ENCODE measurements at places on chromosomes 6 and 20.

GRCh38 chr6:161292145-161292544 lies 18.3 kb upstream of the AGPAT4 start:
- DNase-seq, result no peak

DNA sequence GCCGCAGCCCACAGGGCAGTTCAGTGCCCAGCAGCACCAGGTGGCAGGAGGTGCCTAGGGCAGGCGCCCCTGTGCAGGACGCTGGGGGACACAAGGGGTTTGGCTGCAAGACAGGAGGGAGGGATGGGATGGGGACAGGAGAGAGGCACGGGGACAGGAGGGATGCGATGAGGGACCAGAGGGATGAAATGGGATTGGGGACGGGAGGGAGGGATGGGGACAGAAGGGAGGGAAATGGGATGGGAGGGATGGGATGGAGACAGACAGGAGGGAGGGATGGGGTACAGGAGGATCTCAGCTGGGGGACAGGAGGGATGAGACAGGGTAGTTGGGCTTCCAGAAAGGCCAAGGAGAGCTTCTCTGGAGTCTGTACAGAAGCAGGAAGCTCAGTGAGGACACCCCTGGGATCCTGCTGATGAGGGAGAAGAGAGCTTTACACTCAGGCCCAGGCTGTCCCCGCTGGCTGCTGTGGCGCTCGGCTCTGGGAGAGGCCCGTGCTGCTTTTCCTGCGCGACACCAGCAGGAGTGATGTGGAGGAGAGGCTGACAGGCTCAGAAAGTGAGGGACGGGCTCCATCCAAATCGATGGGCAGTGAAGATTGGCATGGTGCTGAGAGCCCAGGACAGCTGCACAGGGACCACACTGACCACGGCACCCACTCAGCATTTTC lies 400.8 kb downstream of the SMOC2 start:
- no peak for DNase-seq

DNA sequence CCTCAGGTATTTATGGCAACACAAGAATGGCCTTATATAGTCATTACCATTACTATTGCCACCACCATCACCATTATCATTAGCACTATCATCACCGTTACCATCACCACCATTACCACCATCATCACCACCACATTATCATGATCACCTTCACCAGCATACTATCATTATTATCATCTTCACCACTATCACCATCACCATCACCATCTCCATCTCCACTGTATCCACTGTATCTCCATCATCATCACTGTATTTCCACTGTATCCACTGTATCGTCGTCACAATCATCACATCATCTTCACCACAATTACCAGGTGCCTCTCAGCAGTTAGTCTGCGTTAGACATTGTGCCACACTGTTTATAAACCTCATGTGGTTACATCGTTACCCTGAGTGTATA lies 45.3 kb downstream of the GGTLC1 start:
- no peak for DNase-seq

DNA sequence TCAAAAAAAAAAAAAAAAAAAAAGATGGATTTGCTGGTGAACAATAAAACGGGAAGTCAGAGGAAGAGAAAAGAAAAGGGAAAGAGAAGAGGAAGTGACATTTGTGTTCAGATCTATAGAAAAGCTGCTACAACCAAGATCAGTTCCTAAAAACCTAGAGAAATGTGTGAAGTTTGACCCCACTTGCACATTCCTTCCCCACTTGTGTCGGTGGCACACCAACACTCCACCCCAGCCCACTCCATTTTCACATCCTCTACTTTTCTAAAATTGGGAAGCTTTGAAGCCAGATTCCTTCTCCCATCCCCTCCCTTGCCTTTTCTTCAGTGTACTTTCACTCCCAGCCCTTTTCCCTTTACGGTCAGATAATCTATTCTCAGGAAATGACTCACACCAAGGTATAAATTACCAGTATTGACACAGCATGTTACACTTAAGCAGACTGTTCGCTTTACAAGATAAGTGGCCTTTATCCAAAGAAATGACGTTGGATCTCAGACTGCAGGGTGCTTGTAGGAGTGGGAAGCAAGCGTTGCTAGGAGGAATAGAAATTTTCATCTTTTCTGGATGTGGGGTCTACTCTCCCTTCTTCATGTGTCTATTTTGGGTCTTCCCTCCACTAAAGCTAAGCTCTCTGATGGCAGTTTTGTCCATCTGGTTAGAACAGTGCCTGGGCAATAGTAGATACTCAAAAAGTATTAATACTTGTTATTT lies 92.5 kb upstream of the ADGRF1 start:
- no peak for DNase-seq

- DNase-seq, result no peak
These were observed 228.3 kb downstream of the CLIC5 start for GRCh38 chr6:45787384-45787783.

DNA sequence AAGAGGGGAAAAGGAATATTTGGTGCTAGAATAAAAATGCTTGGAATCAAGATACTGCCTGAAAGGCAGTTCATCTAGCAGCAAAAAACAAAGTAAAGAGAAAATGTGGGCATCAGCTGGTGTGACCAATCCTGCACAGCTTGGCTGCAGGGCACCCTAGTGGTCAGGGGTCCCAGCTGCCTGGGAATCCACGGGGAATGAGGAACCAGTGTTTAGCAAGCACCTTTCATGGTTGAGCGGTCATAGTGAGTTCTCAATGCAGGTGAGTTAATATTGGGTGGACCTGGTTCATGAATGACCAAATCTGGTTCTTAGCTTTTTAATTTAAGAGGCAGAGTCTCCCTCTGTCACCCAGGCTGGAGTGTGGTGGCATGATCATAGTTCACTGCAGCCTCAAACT lies 53.3 kb downstream of the CAP2 start:
- no peak for DNase-seq

- no peak for DNase-seq
These were observed 320.8 kb downstream of the SOX4 start for GRCh38 chr6:21914121-21914973.

DNA sequence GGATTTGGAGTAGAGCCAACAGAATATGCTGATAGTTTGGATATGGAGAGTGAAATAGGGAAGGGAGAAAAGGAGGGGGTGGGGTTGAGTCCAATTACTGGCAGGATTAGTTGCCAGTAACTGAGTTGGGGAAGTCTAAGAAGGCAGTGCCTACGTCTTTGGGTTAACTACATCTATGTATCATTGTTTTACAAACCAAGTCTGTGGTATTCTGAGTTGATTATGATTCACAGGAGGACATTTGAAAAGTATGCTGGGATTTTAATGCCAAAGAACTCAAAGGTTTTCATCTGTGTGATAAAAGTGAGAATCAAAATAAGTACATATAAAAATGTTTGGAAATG lies 14.7 kb downstream of the DSE start:
- DNase-seq, result no peak

DNA sequence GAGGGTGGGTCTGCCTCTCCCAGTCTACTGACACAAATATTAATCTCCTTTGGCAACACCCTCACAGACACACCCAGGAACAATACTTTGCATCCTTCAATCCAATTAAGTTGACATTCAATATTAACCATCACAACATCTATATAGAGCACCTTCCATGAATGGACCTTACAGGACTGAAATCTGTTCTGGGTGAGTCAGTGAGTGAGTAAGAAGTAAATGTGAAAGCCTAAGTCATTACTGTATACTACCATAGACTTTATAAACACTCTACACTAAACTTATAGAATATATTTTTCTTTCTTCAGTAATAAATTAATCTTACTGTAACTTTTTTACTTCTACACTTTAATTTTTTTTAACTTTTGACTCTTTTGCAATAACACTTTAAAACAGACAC lies 993.8 kb upstream of the MAP3K7 start:
- DNase-seq, result no peak

- no peak for DNase-seq
These were observed 37.1 kb upstream of the UTRN start for GRCh38 chr6:144248003-144248402.

DNA sequence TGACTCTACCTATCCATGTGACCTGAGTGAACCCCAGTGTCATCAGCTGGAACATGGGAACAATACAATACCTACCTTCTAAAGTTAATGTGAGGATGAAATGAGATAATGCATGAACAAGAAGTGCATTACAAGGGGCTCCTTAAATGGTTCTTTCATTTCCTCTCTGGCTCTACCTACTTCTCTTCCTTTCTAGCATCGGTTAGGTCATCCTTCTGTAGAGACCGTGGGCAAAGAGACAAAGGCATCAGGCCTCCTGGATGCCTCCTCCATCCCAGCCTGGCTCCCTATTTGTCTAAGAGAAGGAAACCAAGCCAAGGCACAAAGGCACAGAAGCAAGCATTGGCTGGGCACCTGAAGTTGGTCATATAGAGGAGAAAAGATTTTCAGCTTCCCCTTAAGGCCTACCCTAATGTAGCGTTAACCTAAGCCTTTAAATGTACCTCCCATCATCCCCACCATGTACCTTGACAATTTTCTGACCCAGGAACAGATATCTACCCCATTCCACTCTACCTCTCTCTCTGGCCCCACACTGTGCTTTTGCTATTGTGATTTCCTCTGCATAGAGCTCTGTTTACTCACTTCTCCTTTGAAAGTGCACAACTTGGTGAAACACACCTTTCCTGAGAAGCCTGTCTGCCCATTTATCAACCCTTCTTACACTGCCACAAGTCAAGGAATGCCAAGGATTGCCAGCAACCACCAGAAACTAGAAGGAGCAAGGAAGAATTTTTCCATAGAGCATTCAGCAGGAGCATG lies 86.6 kb downstream of the GCLC start:
- DNase-seq, result no peak

GRCh38 chr6:107582086-107582485 lies 92.2 kb downstream of the SOBP start:
- no peak for DNase-seq

DNA sequence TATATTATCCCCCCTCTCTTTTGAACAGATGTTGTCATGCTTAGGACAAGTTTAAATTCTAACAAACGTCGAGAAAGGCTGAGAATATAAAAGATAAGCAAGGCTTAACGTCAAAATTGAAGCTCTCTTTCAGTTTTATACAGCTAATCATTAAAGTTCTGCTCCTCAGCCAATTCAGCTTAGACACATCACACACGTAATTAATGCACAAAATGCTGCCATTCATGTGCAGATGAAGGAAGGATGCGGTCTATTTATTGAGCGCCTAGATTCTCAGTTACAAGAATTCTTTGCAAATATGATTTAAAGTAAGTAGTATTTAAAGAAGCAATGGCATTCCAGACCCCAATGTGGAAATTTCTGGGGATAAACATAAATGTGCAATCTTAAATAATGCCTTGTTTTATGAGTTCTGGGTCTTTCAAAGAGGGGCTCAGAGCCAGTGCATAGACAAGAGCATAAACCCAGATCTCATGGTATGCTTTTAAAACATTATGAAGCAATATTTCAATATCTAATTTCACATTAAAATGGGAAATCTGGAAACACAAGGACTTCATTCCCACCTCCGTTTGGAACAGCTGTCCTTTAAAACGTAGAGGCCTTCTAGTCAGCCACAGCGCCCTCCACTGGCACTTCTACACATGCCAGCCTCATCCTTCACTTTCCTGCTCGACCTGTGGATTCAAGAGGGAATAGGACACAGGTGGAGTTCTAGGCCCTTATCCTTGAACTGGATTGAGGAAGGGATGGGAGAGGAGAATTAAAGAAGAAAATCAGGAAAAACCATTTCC lies 85.8 kb downstream of the LYRM4 start:
- no peak for DNase-seq

GRCh38 chr20:61379898-61380544 lies 128.0 kb downstream of the CDH4 start:
- no peak for DNase-seq

- DNase-seq, result no peak
These were observed 52.2 kb downstream of the JARID2 start for GRCh38 chr6:15297895-15298590.

GRCh38 chr20:53738039-53738944 lies 144.7 kb upstream of the ZNF217 start:
- DNase-seq, result peak; percentile 90

DNA sequence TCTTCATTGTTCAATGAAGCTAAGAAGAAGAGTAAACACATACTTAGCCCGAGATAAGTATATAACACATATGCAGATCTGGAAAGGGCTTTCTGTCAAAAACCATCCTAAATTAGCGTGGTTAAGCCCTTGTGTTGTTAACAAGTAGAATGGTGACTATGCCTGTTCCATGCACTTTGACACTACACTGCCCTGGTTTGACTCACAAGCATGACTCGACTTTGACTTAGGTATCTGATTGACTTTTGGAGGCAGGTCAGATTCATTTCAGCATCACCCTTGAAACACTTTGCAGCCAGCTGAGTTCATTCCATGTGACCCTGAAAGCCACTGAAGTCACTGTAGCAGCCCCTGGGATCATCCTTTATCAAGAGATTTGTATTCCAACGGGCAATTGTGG lies 239.8 kb downstream of the TBX18 start:
- no peak for DNase-seq

GRCh38 chr20:10495173-10495572 lies 60.1 kb downstream of the SLX4IP start:
- DNase-seq, result no peak

GRCh38 chr6:12921467-12921866 lies 204.9 kb downstream of the PHACTR1 start:
- no peak for DNase-seq

DNA sequence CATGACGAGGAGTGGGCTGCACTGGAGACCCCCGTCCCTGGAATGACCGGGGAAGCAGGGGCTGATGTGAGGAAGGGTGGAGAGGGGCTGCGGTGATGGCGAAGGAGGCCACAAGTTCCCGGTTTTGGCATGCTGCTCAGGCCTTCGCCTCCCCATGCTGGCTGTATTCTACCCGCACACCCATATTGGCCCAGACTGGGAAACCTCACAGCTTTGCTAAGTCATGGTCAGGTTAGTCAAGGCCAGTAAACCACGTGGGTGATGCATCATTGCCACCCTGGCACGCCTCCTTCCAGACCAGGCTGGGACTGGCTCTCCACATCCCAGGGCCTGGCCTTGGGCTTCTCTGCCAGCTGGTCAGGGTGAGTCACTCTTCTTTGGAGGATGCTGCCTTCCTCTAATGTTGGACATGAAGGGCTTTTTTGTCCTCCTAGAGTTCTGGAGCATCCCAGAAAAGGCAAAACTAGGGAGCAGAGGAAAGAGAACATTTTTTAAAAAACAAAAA lies 53.8 kb downstream of the PCNA start:
- peak; percentile 99 for DNase-seq

Data from MG63 (cell line).